ENCODE measurements at places on chromosomes 13 and 19. TPM values are rescaled to one million over a fixed set of nuclear protein-coding genes. Genes with fewer than 3 reads are reported as not detected.

PPM1N gene
- total RNA-seq: 3.6 TPM

DNA sequence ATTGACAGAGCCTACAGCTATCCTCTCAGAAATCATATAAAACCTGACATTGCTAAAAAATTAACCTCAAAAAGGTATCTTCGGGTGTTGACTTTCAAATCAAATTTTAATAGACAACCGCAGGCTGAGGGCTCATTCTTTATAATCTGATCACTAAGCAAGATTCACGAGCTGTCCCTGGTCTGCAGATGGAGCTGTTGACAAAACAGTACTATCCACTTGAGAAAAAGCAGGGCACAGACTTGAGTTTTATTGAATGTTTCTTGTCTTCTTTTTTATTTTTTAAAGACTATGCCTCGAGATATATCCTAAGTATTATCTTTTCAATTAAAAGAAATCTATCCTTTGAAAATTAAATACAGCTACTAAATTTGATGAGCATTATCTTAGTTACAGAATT lies 540.5 kb downstream of the PCDH9 start:
- no peak for DNase-seq

ZNF548 gene
- total RNA-seq: 13.1 TPM

RASGRP4 gene
- 1.4 TPM for total RNA-seq

DNA sequence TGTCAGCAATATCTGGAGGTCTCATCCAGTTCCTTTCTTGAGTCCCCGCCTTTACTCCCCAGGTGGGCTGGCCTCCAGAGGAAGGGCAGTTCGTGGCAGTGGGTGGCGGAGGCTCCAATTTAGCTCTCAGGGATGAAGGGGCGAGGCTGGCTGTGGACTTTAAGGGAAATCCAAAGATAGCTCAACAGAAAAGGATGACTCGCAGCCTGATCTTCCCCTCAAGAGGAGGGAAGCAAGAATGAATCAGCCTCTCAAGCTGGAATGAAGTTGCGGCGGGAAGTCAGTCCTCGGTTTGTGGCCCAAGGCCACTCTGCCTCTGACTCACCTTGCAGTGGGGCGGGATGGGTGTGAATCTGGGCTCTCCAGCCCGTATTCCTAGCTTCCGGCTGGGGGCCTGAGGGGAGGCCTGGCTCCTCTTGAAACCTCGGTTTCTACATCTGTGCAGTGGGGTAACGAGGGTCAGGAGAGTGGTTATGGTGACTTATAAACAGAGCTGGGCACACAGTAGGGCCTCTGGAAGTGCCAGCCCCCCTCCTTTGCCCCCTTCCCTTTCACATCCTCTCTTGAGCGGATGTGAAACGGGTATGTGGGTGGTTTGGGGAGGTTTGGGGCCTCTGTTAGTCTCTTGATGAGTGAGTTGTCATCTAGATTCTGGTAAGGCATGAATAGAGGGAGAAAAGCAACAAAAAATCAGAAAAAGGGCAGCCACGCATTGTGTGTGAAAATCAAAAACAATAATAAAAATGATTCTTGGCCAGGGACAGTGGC lies 10.5 kb upstream of the SMG9 start:
- DNase-seq: peak; percentile 32

PEAK3 gene
- 0.59 TPM for total RNA-seq

- DNase-seq: no peak
Observed at GRCh38 chr13:79070343-79070974, 335.6 kb downstream of the RBM26 start.

DNA sequence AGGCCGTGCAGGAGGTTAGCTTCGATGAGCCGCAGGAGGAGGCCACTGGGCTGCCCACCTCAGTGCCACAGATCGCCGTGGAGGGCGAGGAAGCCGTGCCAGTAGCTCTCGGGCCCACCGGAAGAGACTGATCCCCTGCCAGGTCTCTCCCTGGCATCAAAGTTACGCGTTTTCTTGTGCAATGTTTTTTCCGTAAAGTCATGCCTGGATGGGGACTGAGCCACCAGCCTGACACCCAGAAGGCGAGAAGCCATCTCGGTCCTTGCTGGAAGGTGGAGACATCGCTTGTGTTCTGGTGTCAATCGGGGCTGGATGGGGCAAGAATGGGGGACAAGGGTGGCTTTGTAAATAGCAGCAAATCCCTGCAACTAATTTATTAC lies 3.4 kb upstream of the PIK3R2 start:
- no peak for DNase-seq

- no peak for DNase-seq
Observed at GRCh38 chr13:31090961-31091624, 70.6 kb downstream of the HSPH1 start.

DNA sequence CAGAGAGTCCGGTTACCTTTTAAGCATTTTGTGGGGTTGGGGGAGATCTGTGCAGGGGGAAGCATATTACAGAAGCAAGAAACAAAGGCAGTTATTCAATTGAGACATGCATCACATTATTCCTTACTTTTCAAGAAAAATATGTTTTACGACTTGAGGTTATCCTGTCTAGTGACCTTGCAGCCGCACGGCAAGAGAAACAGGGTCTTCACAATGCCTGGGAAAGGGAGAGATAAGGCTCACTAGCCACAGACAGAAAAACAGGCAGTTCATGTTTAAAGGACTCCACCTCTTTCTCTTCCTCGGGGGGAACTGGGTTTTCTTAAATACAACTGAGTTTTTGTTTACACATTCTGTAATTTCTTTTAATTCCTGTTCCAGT lies 536 bp upstream of the NCR1 start:
- DNase-seq: no peak

DNA sequence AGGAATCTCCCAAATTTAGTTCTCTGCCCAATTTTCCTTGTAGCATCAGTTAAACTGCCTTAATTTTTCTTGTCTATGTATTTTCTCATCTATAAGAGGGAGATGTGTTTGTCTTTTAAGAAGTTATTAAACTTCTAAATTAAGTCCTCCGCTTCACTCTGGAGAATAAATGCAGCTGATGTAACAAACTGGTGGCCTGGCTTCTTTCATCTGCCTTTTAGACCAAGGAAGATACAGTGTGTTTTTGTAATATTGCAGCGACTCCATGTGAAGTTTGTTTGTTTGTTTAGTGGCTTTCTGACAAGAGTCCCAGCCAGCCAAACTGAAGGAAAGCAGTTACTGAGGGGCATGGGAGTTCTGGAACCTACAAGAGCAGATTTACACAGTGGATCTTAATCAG lies 56.4 kb downstream of the KLF12 start:
- peak; percentile 17 for DNase-seq

DNA sequence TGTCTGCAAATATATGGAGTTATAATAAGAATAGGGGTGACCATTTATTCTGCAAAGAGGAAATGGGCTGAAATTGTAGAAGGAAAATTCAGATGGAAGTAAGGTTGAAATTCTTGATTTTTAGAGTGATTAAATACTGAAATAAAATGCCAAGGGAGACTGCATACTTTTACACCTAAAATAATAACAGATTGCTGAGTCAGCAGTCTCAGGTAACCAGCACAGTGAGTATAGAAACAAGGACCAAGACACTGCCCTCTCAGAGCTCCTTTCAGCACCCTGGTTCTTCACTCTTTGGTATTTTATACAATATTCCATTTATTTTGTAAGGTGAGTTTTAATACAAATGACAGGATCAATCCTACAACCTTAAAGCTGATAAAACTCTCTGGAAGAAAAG lies 48.8 kb upstream of the MLNR start:
- DNase-seq: no peak

GRCh38 chr13:23945612-23946011 lies 48.3 kb upstream of the C1QTNF9B start:
- no peak for DNase-seq

DNA sequence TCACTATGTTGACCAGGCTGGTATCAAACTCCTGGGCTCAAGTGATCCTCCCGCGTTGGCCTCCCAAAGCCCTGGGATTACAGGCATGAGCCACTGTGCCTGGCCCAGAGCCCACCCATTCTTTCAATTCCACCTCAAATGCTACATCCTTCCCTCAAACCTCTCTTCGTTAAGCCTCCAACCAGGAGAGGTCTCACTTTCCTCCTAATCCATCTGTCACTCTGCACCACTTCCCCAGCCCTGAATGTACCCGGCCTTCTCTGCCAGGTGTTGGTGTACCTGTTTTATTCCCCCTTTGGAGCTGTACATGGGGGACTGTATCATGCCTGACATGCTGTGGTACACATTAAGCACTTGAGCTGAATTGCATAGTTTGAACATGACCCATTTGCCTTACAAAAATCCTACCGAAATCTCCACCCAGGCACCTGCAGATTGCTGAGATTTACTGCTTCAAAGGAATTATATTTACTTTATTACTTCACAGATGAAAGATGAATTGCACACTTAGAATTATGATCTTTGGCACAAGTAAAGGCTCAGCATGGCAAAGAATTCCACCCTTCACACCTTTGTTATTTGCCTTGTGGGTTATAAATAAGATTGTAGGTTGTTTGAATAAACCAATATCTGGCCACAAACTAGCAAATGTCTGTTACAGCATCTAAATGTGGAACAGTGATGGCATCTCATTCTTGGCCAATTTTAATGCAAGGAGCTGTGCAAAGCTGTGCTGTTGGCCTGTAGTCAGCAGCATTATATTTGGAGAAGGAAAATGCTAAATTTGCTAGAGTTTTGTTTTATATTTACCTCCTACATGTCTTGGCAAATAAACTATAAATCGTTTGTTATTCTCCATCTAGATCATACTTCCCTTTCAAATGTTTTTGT lies 15.6 kb upstream of the WASF3 start:
- no peak for DNase-seq

JUND gene
- total RNA-seq: 141 TPM

LACC1 gene
- total RNA-seq: 11.8 TPM

DNA sequence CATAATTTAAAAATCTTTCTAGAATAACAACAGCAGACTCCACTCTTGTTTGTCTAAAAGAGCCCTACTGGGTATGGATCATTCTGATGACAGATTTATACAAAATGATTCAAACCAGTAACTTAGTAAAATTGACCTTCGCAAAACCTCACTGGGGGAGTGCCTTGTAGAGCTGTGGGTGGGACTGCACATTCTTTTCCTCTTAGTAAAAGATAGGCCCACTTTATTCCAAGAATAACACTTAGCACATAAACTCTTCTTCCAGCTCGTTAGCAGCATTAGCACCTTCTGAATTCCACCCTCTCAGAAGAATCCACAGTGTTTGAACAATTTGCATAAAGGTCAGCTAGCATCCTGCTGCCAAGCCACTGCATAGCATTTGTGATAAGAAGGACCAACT lies 106.8 kb downstream of the STOML3 start:
- DNase-seq: no peak

CEACAM4 gene
- not detected for total RNA-seq

All from heart right ventricle (tissue), 16 donors.